ENCODE measurements at places on chromosomes 5 and 9. TPM values are rescaled to one million over a fixed set of nuclear protein-coding genes. Genes with fewer than 3 reads are reported as not detected.
A peak's percentile ranks its signal among the peaks of the same experiment; 100 is the strongest.

LHX2 gene
- total RNA-seq: 0.33 TPM

PCYOX1L gene
- 9.4 TPM for total RNA-seq

WDR38 gene
- total RNA-seq: not detected

DND1 gene
- total RNA-seq: 0.85 TPM

GAS1 gene
- 3.6 TPM for total RNA-seq

DNA sequence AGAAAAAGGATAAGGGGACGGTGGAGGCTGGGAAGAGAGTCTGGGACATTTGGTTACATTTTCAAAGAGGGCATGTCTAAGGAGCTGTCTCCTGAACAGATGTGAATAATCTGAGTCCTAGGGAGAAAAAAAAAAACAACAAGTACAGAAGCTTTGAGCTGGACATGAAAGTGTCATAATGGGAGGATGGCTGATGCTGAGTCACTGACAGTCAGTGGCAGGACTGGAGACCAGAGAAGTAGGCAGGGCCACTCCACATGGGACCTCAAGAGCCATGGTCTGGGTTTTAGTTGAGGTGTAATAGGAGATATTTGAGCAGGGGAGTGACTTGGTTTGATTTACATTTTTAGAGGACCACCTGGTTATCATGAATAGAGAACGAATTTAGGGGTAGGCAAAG lies 70.6 kb downstream of the DPYSL3 start:
- DNase-seq: no peak

- no peak for DNase-seq
Measured at GRCh38 chr5:63155310-63155631, 576.7 kb downstream of the LRRC70 start.

GRCh38 chr9:87868175-87868574 lies 14.5 kb upstream of the SPATA31E1 start:
- peak; percentile 17 for DNase-seq

DNA sequence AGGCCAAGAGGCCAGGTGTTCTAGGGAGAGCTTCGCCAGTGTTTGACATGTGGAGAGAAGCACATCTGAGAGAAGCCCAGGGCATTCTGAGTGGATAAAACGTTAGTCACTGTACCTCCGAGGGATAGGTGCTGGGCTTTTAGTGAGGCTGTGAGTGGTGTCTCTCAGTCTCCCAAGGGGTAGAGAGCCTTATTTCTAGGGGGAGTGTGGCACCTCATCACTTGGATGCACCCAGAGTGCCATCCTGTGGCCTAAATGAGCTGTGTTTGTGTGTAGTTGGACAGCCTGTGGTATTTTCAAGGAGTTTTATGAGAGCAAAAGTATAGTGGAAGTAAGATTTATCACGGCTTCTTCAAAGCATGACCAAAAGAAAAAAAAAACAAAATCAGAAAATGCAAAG lies 1046.9 kb upstream of the WWC1 start:
- peak; percentile 37 for DNase-seq

DNA sequence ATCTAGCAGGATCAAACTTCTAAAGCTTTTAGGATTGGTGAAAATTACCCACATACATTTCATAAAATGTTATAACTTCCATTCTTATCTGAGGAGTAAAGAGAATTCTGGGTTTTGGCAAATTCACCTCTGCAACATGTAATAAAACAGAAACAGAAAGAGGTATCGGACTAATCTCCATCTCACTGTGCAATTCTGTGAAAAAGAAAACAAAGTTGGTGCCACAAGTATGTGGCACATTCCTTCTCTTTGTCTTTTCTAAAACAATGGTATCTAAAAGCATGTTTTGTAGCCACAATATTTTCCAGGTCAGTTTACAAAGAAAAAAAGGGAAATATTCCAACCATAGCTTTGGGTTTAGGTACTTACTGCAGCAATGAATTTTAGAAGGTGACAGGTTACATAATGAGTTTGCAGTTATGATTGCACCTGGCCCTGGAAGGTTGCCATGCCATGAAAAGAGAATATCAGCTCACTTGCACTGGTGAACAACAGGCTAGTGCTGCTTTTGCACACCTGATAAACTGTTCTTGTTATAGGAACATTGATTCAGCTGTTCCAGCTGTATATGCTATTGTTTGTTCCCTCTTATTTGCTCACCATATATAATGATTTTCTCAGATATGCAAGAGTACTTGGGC lies 491.3 kb upstream of the MEF2C start:
- no peak for DNase-seq

GRCh38 chr9:976943-977837 lies 735 bp downstream of the DMRT3 start:
- DNase-seq: peak; percentile 85

DNA sequence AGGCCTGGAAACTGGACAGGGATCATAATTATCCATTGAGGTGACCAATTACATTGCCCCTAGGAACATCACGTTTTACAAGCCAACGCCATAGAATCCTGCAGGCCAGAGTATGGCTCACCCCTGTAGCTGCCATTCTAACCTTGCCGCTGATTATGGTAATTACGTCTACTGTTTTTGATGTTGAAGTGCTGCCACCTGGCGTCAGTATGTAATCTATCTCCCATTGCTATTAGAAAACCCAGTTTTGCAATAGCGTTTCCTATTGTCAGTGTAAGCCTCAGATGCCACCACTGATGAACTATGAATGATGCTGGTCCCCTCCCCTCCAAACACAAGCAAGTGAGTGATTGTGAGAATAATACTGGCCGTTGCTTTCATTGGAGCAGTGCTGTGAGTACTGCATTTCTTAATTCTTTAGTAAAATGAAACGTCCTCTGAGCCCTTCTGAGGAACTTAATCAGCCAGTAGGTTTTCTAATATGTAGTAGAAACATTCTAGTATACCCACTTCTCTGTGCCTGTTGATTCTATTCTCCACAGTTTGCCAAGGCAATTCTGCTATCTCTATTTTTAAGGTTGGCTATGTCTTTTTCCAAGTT lies 100.5 kb upstream of the NMUR2 start:
- peak; percentile 27 for DNase-seq

DNA sequence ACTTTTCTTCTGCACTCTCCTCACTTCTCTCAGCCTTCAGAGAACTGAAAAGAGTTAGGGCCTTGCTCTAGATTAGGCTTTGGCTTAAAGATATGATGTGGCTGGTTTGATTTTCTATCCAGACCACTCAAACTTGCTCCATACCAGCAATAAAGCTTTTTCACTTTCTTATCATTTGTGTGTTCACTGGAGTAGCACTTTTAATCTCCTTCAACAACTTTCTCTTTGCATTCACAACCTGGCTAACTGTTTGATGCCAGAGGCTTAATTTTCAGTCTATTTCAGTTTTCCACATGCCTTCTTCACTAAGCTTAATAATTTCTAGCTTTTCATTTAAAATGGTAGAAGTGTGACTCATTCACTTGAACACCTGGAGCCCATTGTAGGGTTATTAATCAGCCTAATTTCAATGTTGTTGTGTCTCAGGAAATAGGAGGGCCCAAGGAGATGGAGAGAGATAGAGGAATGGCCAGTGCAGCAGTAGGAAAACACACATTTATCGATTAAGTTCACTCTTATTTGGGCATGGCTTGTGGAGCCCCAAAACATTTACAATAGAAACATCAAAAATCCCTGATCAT lies 5.9 kb downstream of the ATPSCKMT start:
- DNase-seq: no peak

Measured in H7 (cell line).